ENCODE measurements at places on chromosomes 5 and 9.
A peak's percentile ranks its signal among the peaks of the same experiment; 100 is the strongest.

DNA sequence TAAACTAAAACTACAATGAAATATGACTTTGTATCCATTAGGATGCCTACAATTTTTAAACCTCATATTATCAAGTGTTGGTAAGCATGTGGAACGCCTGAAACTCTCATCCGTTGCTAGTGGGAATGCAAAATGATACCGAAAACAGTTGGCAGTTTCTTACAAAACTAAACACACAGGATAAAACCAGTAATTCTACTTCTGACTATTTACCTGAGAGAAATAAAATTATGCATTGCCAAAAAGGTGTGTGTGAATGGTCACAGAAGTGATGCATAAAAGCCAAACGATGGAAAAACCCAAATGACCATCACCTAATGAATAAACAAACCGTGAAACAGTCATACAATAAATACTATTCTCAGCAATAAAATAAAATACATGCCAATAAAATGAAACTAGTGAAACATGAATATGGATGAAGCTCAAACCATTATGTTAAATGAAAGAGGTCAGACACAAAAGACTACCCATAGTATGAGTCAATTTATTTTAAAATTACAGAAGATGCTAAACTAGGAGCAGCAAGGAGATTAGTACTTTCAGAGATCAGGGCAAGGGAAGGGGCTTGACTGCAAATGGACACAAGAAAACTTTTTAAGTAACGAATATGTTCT lies 13.4 kb downstream of the AUH start:
- no peak for DNase-seq

DNA sequence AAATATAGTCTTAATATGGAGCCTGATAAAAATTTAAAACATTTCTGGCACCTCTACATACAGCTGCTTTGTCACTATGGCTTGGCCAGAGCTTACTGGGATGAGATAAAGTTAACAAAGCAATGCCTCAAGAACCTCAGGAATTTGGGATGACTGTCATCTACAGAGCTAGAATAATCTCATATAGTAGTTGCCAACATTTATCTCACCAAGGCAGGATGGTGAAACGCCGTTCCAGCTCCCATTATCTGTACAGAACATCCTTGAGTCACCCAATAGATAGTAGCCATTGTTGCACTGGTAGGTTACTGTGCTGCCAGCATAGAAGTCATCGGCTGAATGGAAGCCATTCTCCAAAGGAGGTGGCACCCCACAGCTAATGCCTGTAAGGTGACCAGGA lies 94.6 kb upstream of the TXNDC8 start:
- no peak for DNase-seq

DNA sequence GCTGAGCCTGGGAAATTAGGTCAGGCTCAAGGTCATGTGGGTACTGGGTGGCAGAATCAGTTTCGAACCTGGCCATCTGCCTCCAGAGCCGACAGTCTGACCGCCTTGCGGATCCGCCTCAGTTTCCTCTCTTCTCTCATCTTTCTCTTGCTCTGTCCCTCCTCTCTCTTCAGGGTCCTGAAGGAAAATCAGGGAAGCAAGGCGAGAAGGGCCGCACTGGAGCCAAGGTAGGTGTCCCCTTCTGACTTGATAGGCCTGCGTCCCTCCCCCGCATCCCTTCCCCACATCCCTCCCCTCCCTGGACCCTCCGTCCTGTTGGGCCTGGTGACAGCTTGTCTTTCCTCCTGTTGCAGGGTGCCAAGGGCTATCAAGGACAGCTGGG lies 40.8 kb upstream of the ORM1 start:
- no peak for DNase-seq

- DNase-seq: no peak
Measured at GRCh38 chr9:122827761-122828093, 661 bp downstream of the PDCL start.

- no peak for DNase-seq
Measured at GRCh38 chr5:1508659-1509290, 15.0 kb downstream of the LPCAT1 start.

DNA sequence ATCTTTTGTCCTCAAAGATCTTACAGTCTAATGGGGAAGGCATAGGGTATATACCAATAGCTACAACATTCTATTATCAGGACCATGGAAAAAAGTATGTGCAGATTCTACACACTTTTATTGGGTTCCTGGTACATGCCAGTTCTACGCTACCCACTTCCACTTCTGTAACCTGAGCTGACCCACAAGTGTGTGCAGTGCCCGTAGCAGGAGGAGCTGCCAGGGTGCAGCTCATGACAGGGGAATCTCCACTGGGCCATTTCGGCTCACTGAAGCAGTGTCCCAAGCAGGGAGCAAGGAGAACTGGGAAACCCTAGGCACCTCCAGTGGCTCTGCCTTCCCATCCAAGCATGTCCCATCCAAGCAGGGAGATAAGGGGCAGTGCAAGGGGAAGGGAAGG lies 60.4 kb downstream of the FOXI1 start:
- DNase-seq: no peak

DNA sequence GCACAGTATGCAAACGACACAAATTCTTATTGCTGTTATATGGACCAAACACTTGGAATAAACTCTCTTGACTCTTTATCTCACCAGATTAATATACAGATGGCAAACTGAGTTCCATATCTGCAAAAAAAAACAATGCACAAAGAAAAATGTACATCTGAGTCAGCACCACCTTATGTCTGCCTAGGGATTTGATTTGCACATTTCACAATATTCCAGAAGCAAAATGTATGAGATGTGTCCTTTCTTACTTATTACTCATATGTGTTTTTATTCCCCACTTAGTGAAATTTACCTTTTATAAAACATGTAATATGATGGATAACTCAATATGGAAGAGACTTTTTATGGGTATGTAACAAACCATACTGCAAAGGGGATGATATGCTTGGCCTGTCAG lies 236.9 kb downstream of the GLIS3 start:
- DNase-seq: no peak

DNA sequence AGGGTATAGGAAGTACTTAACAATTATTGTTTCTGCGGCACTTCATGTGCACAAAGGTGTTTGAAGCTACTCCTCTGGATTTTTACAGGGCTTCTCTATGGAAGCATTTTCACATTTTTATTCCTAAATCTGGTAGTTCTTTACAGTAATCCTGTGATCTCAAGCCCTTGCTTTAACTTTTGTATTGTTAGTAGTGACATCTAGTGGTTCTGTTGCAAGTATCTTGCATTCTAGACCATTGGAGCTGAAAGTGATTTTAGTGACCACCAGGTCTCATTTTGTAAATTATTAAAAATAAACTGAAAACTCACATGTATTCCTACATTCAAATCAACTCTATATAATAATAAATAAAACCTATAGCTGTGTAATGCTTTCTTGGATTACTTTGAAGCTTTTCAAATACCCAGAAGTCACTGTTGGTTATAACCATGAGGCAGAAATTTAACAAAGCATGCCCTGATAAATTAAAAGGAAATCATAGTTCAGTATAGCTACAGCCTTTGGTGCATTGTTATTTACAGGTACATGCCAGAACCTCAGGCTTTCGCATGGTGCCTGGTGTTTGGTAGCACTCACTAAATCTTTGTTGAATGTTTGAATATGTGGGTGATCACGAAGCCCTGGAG lies 18.9 kb downstream of the RPS23 start:
- no peak for DNase-seq

DNA sequence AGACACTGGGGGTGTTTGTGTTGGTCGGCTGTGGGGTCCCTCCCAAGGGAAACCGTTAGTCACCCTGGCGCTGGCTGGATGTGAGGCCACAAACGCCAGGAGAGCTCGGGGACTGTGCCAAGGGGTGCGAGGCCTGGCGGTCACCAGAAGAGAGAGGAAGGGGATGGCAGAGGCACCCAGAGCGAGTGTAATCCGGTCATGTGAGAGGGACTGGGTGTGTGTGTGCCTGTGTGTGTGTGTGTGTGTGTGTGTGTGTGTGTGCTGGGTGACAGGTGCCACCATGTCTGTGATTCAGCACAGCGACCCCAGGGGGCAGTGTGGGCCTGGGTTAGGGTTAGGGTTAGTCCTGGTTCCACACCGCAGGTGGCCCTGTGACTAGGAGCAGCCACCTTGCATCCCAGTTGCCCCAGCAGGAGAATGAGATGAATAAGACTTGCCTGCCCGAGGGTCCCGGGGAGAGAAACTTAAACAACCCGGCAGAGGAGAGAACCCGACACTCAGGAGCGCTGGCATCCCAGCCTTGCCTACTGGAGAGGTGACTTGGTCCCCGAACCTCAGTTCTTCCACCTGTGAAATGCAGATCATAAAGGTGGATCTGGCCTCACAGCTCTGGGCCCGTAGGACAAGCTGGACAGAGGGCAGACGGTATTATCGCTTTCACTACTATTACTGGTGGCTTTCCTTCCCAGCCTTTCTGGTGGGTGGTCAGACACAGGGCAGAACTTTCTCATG lies 1.4 kb upstream of the ADAMTSL2 start:
- DNase-seq: peak; percentile 72

DNA sequence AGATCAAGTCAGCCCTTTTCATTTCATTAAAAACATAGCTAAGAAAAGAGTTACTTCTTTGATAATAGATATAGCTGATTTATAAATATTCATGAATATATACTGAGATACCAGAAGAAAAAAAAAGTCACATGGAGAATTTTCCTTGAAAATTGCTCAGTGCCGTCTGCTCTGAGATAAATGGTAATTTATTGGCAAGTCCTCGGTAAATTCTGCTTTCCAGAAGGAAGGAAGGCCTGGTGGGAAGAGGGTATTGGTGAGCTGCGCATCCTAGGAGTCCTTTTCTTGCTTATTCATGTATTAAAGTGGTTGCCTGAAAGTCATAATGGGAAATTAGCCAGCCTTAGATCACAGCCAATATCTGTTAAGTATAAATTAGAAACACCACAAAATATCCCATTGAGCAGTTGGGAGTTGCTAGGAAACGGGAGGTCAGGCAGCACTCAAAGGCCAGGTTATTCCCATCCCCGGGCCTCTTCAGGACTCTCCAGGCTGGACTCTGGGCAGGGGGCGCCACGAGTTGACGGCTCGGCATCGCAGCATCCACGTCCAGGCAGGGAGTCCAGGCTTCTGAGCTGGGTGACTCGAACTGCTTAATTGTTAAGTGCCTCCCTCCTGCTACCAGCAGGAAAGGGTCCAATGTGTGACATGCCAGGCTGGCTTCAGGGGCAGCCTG lies 116.7 kb upstream of the RETREG1 start:
- DNase-seq: no peak

- DNase-seq: no peak
Measured at GRCh38 chr5:107876261-107876660, 205.5 kb upstream of the EFNA5 start.

DNA sequence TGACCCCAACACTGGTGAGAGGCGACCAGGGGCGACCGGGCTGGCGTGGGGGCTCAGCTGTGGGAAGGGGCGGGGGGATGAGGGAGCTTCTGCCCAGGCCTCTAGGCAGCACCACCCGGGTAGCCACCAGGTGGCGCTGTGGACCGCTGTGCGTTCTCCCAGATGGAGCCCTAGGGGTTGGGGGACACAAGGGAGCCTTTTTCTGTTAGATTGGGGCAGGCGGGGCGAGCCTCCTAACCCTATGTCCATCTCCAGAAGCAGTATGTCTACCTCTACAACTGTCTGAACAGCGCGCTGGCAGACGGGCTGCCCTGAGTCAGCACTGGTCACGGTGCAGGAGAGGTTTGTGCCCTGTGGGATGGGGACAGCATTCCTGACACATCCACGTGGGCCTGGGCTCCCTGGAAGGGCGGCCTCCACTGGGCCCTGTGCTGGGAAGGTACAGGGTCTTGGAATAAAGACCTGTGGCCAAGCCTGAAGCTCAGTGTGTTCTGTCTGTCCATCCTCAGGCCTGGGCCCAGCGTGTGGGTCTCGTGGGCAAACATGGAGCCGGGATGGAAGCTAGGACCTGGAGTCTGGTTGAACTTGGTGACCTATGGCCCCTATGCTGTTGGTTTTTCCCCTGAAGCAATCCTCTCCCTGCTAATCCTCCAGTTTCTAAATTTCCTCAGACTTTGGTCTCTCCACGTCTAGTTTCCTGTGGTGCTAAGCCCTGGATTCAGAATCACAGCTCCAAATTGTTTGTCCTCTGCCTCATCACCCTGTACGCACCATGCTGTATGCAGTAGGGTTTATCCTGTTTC lies 23.1 kb upstream of the SPTLC1 start:
- DNase-seq: peak; percentile 68

- DNase-seq: no peak
Measured at GRCh38 chr5:137437774-137438173, 61.4 kb downstream of the SPOCK1 start.

GRCh38 chr5:32182463-32183063 lies 8.4 kb upstream of the GOLPH3 start:
- DNase-seq: no peak

DNA sequence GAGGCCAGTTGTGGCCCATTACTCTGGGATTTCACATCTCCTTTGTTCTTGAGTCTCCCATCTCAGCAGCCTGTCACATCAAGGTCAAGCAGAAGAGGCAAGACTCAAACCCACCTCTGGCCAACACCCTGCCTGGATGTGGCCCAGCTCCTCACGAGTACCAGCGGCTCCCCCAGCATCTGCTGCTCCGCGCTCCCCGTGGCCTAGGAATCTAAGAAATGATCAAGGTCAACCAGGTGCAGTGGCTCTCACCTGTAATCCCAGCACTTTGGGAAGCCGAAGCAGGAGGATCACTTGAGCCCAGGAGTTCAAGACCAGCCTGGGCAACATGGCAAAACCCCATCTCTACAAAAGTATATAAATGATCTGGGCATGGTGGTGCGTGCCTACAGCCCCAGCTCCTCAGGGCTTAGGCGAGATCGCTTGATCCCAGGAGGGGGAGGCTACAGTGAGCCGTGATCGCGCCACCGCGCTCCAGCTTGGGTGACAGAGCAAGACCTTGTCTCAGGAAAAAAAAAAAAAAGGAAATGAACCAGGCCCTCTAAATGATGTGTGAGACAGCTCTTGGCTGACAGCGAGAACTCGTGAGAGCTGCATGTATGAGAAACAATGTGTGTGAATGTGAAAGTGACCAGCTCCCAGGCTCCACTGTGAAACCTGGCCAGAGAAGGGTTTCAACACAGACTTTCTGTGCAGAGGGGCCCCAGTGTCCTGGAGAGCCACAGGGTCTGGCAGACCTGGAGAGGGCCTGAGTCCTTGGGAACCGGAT lies 61.6 kb upstream of the ANGPTL2 start:
- no peak for DNase-seq

GRCh38 chr9:137076636-137077009 lies 694 bp upstream of the UAP1L1 start:
- no peak for DNase-seq

- no peak for DNase-seq
Measured at GRCh38 chr5:34551911-34552433, 104.2 kb upstream of the RAI14 start.

- DNase-seq: no peak
Measured at GRCh38 chr9:68933434-68934328, 80.2 kb downstream of the PRKACG start.

DNA sequence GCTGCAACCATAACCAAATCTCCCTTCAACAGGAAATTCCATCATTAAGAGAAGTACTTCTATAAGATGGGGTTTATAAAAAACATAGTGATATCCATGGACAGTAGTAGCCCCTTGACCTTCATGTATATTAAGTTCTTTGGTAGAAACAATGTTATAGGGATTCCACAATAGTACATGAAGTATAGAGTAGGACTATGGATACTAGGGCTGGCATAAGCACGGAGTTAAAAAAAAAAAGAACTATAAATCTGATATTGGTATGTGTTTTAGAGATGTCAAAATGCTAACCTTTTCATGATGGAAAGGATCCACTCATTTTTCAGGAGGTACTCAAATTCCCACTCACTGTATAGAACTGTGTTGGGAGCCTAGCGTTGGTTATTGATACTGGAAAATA lies 337.6 kb downstream of the FGF10 start:
- no peak for DNase-seq
